T-helper 2 cell (primary cell): ENCODE measurements at places on chromosomes 4 and X.

GRCh38 chrX:38654302-38654701, 93.0 kb downstream of the TSPAN7 start:
- DNase-seq: peak; percentile 5

GRCh38 chrX:56099271-56099670, 132.9 kb upstream of the KLF8 start:
- no peak for DNase-seq

- no peak for DNase-seq
Measured at GRCh38 chr4:11585506-11585905, 156.8 kb upstream of the HS3ST1 start.

DNA sequence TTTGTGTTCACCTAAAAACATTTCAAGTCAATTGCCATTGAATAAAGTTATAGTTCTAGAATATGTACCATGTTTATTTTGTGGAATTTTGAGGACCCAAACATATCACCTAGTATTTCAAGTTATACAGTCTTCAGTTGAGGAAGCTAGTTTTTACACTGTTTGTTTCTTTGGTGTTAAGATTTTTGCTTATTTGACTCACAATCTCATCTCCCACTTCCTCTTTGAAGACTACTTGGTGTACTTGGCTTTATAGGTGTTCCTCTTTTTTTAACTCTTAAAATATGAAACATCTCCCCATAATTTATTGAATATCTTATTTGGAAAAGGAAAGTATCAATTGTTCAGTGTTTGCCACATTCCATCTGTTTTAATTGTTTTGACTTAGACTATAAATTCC, 675.4 kb downstream of the RAPGEF2 start:
- no peak for DNase-seq

DNA sequence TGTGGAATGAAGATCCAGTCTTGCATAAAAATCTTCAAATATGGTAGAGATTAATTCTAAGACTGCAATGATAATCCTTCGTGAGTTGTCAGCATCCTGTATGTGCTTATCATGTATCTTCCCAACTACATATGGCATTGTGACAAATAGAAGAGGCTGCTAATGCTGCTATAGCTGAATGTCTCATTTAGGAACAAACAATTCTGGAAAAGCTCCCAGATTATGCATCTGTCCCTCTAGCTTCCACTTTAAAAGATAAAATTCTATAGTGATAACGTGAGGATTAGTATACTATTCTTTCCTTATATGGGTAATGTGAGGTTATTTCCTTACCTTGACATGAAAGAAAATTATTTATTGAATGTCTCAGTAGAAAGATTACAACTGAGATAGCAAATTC, 930.9 kb downstream of the DMD start:
- no peak for DNase-seq

GRCh38 chr4:52750819-52751486, at the start of gene ERVMER34-1:
Gene ERVMER34-1 (minus strand): TSS chr4:52751425. CDS start chr4:52745520, 5,905 bp downstream.
- DNase-seq: no peak

DNA sequence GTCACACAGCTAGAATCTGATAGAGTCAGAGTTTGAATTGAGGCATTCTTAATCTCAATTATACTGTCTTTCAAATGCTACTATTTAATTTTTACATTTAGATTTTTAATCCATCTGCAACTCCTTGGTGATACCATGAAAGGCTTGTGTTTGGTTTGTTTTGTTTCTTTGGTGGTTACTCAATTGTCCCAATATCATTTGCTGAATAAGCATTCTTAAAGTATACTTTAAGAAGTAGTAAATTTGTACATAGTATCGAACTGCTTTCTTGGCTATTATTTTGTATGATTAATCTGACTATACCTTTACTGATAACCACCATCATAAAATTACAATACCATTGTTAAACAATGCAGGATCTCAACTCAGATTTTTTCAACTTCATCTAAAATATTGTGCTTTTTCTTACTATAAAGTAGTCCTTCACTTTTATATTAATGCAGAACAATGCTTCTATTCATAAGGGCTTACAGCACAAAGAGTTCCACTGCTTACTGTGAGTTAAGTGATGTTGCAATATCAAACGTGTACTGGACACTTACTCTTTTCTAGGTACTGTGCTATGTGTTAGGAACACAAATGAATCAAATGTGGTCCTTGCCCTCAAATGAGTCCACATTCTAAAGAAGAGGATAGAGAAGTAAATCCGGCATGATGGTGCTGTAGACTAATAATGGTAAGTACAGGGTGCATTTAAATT, 111.2 kb upstream of the GRIA3 start:
- DNase-seq: no peak

GRCh38 chr4:74100531-74100930, 1.5 kb upstream of the CXCL2 start:
- no peak for DNase-seq

GRCh38 chr4:82899374-82900065, 1.0 kb upstream of the THAP9 start:
- DNase-seq: no peak

- DNase-seq: no peak
Measured at GRCh38 chrX:85243761-85244449, at the start of the genes SATL1 and ZNF711. Gene SATL1 (minus strand): TSS chrX:85243779. CDS start chrX:85108968, 134,811 bp downstream. Gene ZNF711 (plus strand): TSS chrX:85243991. CDS start chrX:85247573, 3,582 bp downstream.

DNA sequence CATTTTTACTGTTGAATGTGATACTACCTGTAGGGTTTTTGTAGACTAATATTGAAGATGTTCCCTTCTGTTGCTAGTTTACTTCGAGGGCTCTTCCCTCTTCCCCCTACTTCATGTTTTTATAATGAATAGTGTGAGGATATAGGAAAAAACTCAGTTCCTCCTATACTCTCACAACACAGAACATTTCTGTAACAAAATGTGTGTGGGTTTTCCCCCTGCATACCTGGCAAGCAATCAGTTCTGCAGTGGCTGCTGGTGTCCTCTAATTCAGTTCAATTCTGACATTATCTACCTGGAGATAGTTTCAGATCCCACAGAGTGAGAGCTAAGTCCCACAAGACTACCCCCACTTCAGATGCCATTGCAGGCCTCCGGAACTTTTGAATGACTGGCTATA, 107.9 kb downstream of the KDM6A start:
- DNase-seq: no peak

DNA sequence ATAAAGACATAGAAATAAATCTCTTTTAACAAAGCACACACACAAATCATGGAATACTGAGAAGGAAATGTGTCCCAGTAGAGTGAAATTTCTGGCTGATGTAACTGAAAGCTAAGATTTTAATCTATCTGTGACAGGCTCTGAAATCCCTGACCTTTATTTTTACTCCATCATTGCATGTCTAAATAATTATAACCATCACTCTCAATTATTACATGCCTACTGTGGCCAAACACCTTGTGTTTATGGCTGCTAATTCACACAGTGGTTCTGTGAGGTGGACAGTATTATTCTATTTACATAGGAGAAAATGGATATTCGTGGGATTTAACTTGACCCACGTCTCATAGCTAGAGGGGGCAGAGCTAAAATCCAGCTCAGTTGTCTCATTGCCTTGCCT, 438.1 kb downstream of the TLL1 start:
- no peak for DNase-seq

DNA sequence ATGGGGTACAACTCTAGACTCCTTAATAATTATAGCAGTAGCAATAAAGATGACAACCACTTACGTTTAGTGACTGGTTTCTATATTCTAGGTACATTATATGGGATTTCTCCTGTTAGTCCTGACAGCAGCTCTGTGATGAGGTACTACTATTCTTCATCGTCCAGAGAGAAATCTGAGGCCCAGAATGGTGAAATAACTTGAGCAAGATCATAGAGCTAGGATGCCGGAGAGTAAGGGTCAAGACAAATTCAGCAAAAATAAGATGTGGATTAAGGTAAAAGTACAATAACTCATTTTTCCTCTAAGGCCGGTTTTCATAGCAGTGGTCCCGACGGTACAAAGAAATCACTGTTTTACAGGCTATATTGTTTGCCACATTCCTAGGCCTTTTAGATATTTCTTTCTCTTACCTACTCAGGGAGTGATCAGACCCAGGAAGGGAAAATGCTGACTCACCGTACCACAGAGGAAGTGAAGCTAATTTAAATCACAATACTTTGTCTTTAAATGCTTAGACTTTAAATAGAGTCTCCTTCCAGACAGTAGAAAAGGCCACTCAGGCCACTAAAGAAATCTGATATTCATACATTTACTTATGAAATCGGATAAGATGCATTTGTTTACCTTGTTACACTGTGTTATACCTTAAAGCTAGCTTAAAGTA, 2023.0 kb upstream of the AGA start:
- no peak for DNase-seq

DNA sequence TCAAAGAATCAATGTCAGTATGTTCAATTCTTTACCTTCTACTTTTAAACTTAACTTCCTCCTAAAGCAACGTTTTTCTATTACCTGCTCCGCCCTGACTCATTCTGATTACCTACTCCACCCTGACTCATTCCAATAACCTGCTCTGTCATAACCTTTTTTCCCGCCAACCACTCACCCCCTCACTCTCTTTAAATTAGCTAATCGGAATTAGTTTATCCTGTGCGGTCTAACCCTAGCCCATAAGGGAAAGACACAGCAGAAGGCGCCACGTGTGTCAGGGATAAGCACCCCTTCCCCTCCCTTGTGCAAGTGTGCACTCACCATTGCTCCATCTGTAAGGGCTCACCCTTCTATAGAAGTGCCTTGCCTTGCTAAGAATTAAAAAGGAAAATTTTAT, 64.4 kb downstream of the EIF4E start:
- peak; percentile 2 for DNase-seq

- DNase-seq: no peak
Measured at GRCh38 chr4:124210746-124211145, 501.8 kb downstream of the ANKRD50 start.

GRCh38 chr4:55385201-55385649, 10.5 kb upstream of the TMEM165 start:
- no peak for DNase-seq

GRCh38 chr4:38752941-38753806, 29.6 kb downstream of the TLR10 start:
- DNase-seq: no peak

- no peak for DNase-seq
Measured at GRCh38 chrX:111349934-111350333, 62.1 kb downstream of the DCX start.

DNA sequence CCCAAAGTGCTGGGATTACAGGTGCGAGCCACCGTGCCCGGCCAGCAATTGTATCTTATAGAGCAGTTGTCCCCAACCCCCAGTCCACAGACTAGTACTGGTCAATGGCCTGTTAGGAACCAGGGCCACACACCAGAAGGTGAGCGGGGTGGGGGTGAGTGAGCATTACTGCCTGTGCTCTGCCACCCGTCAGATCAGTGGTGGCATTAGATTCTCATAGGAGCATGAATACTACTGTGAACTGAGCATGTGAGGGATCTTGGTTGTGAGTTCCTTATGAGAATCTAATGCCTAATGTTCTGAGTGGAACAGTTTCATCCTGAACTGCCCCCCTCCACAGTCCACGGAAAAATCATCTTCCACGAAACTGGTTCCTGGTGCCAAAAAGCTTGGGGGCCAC, 328.0 kb upstream of the BOD1L1 start:
- DNase-seq: no peak

GRCh38 chr4:105548483-105548882, 3.9 kb upstream of the ARHGEF38 start:
- DNase-seq: no peak

DNA sequence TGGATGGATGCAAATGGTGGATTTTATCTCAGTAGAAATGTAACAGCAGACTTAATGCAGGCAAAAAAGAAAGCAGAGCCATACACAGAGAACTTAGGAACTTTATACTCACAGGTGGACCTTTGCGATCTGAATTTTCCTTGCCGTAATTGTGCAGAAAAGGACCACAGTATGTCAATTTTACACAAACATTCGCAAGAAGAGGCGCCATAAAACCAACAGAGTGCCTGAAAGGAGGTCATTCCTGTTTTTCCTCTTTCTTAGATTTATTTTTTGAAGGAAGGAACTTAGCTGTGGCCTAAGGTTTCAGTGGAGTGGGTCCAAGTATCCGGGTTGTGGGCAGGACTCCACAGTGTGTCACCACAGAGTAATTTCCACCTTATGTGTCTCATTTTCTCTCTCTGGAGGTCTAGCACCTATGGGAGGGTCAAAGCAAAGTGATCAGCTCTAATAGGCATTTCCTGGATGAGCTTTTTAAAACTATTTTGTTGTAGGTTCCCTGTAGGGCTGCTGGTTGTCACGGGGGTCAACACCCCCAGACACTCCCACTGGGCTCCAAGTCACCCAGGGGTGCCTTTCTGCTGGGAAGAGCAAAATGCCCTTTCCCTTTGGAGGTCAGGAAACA, 24.7 kb upstream of the PBDC1 start:
- DNase-seq: peak; percentile 34

GRCh38 chr4:118077767-118078105, 43.5 kb downstream of the NDST3 start:
- DNase-seq: no peak

GRCh38 chr4:70402762-70403161, 5.0 kb downstream of the OPRPN start:
- DNase-seq: no peak

- DNase-seq: no peak
Measured at GRCh38 chrX:22366906-22367305, 94.2 kb downstream of the CBLL2 start.

DNA sequence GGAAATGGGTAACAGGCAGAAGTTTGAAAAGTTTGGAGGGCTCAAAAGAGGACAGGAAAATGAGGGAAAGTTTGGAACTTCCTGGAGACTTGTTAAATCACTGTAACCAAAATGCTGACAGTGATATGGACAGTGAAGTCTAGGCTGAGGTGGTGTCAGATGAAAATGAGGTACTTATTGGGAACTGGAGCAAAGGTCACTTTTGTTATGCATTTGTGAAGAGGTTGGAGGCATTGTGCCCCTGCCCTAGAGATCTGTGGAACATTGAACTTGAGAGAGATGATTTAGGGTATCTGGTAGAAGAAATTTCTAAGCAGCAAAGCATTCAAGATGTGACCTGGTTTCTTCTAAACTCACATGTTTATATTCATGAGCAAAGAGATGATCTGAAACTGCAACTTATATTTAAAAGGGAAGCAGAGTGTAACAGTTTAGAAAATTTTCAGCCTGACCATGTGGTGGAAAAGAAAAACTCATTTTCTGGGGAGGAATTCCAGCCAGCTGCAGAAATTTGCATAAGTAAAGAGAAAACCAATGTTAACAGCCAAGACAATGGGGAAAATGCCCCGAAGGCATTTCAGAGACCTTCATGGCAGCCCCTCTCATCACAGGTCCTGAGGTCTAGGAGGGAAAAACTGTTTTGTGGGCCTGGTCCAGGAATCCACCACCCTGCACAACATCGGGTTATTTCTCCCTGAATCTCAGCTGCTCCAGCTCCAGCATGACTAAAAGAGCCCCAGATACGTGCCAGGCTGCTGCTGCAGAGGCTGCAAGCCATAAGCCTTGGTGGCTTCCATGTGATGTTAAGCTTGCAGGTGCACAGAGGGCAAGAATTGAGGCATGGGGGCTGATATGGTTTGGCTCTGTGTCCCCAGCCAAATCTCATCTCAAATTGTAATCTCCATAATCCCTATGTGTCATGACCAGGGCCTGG, 632.5 kb upstream of the GNPDA2 start:
- DNase-seq: no peak

GRCh38 chr4:168654104-168654847, 157.4 kb downstream of the PALLD start:
- no peak for DNase-seq

GRCh38 chrX:7242613-7243012, 94.7 kb upstream of the PUDP start:
- DNase-seq: no peak

- no peak for DNase-seq
Measured at GRCh38 chr4:151035911-151036310, 20.8 kb upstream of the LRBA start.
